ENCODE measurements at places on chromosomes 7 and 10.

DNA sequence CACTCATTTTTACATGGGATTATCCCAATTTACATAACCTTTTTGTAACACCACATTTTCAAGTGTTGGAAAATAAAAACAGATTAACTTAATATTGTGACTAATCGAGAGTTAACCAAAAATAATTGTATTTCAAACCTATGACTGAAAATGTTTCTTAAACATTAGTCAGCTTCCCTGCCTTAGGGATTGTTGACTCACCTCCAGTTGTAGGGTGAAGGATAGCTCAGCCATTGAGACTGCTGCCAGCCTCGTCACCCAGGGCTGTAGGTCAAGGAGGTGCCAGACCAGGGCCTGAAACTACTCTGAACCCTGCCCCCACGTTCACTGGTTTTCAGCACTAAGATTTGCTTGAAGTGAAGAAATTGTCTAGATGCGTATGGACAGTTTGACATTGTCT, 351.2 kb downstream of the GFRA1 start:
- no peak for DNase-seq

GRCh38 chr7:78178319-78178718, 379.7 kb downstream of the PHTF2 start:
- no peak for DNase-seq

GRCh38 chr7:48168159-48168558, 3.1 kb upstream of the ABCA13 start:
- DNase-seq, result no peak

GRCh38 chr10:121935702-121936101, 7.9 kb upstream of the ATE1 start:
- no peak for DNase-seq

GRCh38 chr10:21746118-21746517, 212.1 kb downstream of the MLLT10 start:
- no peak for DNase-seq

GRCh38 chr10:93379731-93380575, 102.2 kb downstream of the MYOF start:
- no peak for DNase-seq

DNA sequence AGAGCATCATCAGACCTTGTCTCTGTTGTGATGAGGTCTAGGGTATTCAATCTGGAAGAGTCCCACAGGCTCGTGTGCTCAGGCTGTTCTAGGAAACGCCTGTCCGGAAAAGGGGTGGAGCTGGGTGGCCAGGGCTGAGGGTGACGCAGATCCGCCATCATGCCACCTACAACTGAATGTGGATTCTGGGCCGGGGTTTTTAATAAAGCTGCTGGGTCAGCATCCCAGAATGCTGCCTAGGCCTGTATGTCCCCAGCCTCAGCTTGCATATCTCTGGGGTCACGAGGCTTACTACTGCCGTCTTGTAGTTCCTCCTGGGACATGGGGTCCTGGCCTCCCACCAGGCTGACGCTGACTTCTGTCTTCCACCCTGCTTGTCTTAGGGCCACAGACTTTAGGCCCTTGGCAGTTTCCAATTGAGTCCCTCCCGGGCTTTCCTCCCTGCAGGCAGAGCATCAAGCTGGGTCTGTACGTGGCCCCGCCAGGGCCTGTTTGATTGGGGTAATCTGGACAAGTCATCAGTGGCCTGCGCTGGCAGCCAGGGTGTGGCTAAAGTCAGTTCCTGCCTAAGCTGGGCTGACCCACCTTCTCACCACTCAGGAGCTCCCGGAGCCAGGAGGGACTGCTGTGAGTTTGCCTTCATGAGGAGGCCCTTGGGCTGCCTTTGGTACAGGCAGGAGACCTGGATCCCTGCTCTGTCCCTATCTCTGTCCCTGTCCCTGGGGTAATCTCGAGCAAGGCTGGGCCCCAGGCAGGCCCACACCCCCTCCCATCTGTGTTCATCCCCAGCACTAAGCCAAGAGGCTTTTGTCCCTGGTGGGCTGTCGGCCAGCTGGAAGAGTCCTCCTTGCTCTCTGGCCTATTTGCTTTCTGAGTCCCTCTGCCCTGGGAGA, 79.9 kb downstream of the ZMIZ1 start:
- no peak for DNase-seq

DNA sequence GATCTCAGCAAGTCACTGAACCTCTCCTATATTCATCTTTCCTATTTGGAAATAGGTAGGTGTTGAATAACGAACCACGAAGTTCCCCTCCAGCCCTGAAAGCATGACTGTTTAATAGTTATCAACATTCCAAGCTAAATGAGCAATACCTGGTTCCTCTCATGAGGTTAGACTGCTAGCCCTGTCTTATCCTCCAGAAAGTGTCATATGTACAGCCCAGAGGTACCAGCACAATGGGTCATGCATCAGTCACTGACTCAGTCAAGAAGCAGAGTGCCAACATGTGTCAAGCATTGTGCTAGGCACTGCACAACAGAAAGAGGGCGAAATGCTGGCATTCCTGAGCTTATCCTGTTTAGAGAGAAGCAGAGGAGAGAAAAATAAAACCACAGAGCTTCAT, 70.0 kb downstream of the AMPH start:
- DNase-seq, result no peak

DNA sequence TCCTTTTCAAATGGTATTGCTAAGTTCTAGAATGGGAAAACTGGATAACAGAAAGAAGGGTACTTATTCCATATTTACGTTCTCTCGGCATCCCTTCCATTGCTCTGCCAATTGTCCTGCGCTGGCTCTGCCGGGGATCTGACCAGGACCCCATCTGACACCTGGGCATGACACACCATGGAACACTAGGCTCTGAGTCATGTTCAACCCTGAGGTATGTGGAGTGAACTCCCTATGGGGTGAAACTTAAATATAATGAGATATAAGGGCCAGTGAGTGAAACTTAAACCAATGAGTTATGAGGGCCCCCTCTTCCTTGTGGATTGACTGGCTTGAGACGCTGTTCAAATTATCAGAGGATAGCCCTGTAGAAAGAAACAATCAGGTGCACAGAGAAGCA, 55.1 kb upstream of the ZEB1 start:
- no peak for DNase-seq

DNA sequence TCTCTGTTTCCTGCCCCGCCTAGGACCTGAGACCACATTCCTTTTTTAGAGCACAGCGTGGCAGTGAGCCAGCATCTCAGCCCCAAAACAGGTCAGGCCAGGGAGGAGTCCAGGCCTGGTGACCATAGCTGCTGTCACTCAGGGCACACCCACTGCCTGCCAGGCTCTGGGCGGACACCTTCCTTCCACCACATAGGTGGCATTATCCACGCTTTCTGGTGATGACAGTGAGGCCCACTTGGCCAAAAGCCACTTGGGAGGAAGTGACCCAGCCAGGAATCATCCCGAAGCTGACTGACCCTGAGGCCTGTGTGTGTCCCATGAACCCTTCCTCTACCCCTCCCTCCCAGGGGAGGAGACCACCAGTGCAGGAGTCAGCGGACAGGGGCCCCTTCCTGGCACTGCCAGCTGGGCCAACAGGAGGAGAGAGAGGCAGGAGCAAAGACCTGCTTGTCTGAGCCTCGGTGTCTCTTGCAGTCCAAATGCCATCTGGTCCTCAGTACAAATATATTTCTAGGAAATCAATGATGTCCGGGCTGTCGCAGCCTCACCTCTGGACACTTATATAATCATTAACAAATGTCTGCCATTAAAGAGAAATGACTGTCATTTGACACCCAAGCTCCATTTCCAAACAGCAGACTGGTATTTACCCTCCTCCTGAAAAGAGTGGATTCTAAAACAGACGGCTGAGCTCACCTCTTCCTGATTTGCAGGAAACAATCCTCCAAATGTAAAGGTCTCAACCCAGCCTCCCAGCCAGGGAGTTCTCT, 63.0 kb downstream of the ABRAXAS2 start:
- DNase-seq, result no peak

- DNase-seq, result no peak
Observed at GRCh38 chr7:17773289-17773626, 167.0 kb downstream of the SNX13 start.

DNA sequence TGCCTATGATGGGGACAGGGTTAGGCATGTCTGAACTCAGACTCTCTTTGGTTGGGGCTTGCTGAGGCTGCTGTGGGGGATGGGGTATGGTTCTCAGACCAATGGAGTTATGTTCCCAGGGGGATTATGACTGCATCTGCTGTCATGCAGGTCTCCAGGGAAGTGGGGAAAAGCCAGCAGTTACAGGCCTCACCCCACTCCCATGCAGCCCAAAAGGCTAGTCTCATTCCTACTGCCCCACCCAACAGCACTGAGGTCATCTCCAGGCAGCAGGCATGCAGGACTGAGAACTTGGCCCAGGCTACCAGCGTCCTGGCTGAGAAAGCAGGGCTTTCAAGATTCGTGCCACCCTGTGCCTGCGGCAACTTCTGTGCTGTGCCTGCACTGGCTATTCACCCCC, 373.3 kb downstream of the HTR7 start:
- no peak for DNase-seq
